Activated naive CD4-positive, alpha-beta T cell (primary cell): ENCODE measurements at places on chromosomes 4 and X.

GRCh38 chrX:124228849-124229248 is 103.6 kb upstream of the TEX13D start:
- no peak for DNase-seq

- DNase-seq, result no peak
These were observed 81.1 kb downstream of the PPP2R2C start for GRCh38 chr4:6391186-6391851.

- no peak for DNase-seq
These were observed 138.8 kb upstream of the IL15 start for GRCh38 chr4:141497627-141498026.

GRCh38 chrX:39891781-39892180 is 206.0 kb downstream of the BCOR start:
- DNase-seq, result no peak

DNA sequence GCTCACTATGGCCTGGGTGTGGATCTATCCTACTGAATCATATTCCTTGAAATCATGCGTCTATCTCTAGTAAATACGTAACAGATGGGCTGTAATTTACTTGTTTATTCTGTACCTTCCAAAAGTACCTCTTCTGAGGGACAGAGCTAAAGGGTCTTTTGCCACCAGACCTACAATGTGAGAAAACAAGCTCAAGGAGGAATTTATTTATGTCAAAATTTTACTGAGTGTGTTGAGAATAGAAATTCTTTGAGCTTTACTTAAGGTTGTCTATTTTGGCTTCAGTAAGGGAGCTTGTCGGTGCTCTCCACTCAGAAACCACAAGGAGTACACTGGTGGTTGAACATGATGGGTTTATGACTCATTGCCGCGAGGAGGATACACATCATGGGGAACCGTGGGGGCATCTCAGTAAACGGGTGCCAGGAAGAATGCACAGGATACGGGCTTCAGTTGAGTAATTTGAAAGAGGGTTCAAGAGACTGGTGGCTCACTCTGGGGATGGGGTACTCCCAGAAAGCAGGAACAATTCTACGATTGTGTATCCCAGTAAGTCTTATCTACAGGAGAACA is 3.0 kb downstream of the ANK2 start:
- no peak for DNase-seq

- no peak for DNase-seq
These were observed 75.8 kb upstream of the ATP6AP2 start for GRCh38 chrX:40504801-40505605.

DNA sequence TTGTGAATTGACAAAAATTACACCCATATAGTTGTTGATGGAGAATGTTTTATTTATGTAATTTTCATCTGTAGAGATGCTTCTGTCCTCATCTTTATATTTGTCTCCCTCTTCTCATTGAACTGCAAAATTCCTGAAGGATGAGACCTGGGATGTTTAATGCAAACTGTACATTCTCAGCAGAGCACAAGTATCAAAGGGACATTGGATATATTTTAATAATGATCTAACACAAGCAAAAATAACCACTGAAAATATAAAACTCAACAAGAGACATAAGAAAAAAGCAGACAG is 28.6 kb downstream of the UGDH start:
- DNase-seq, result no peak
